Fibroblast of lung (primary cell): ENCODE measurements at places on chromosomes 11 and 22. TPM values are rescaled to one million over a fixed set of nuclear protein-coding genes. Genes with fewer than 3 reads are reported as not detected.

Gene TSKU
- 5.0 and 5.1 TPM in 2 replicates for total RNA-seq

Gene MIOX
- total RNA-seq: under 0.01 and 0.17 TPM in 2 replicates

Gene GNAZ
- total RNA-seq: 1.3 and 1.7 TPM in 2 replicates

Gene MIAT
- 2.1 and 10.2 TPM in 2 replicates for total RNA-seq

Gene CST6
- total RNA-seq: 1.8 and 11.1 TPM in 2 replicates

Gene SLC22A9
- not detected in 2 replicates for total RNA-seq

Gene RIMBP3B
- total RNA-seq: under 0.01 TPM in 2 replicates

Gene TMPRSS4
- not detected in 2 replicates for total RNA-seq

Gene C22orf31
- total RNA-seq: 0.17 TPM in 1 of 2 replicates, not detected in the other

Gene PHF21B
- under 0.01 and 0.17 TPM in 2 replicates for total RNA-seq

Gene SSTR3
- not detected in 2 replicates for total RNA-seq

Gene IGLL5
- not detected in 2 replicates for total RNA-seq

Gene OR10A2
- total RNA-seq: not detected in 2 replicates

Gene HIC2
- total RNA-seq: 1.8 and 2.3 TPM in 2 replicates

Gene TUBA8
- total RNA-seq: 0.51 and 0.83 TPM in 2 replicates

Gene MMP12
- 0.83 TPM in 1 of 2 replicates, not detected in the other for total RNA-seq

Gene DESI1
- total RNA-seq: 8.0 and 11.9 TPM in 2 replicates

Gene OR51Q1
- not detected in 2 replicates for total RNA-seq

Gene TTLL12
- 14.7 and 18.0 TPM in 2 replicates for total RNA-seq

Gene LDHAL6A
- total RNA-seq: not detected in 2 replicates

Gene TCN2
- total RNA-seq: 6.9 and 7.1 TPM in 2 replicates

Gene GSTT2
- 0.33 TPM in 1 of 2 replicates, not detected in the other for total RNA-seq

Gene GPHA2
- total RNA-seq: not detected in 2 replicates

Gene LIPT2
- 1.8 and 2.8 TPM in 2 replicates for total RNA-seq

Gene TRIM51
- not detected in 2 replicates for total RNA-seq

Gene TPP1
- 93.7 and 127 TPM in 2 replicates for total RNA-seq

Gene YPEL4
- 1.5 and 2.3 TPM in 2 replicates for total RNA-seq

Gene NXPE2
- under 0.01 TPM in 1 of 2 replicates, not detected in the other for total RNA-seq

Gene F2
- not detected in 2 replicates for total RNA-seq

Gene CARD18
- total RNA-seq: not detected in 2 replicates

Gene SCT
- not detected in 2 replicates for total RNA-seq

Gene HBG1
- total RNA-seq: not detected in 2 replicates

Gene MCHR1
- total RNA-seq: 0.51 and 0.99 TPM in 2 replicates

Gene APOBEC3B
- 0.77 and 2.3 TPM in 2 replicates for total RNA-seq

Gene TYR
- total RNA-seq: not detected in 2 replicates

Gene SCN3B
- under 0.01 TPM in 2 replicates for total RNA-seq
